ENCODE measurements at places on chromosomes 11 and 22.

GRCh38 chr11:111714522-111714921 is 51.7 kb downstream of the PPP2R1B start:
- DNase-seq: no peak

DNA sequence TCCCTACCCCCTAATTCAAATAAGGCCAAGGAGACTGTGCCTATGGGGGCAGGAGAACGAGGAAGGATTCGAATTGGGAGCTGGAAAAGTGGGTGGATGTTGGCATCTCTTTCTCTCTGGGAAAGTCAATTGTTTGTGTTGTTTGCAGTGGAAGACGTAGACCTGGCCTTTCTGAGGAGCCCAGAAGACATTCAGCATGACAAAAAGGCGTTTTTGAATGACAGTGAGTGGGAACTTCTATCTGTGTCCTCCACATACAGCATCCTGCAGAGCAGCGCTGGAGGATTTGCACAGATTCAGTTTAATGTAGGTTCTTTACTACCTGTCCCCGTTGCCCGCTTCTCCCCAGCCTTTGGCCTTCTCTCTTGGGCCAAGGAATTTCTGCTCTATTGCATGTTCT is 28.2 kb downstream of the HTR3B start:
- no peak for DNase-seq

DNA sequence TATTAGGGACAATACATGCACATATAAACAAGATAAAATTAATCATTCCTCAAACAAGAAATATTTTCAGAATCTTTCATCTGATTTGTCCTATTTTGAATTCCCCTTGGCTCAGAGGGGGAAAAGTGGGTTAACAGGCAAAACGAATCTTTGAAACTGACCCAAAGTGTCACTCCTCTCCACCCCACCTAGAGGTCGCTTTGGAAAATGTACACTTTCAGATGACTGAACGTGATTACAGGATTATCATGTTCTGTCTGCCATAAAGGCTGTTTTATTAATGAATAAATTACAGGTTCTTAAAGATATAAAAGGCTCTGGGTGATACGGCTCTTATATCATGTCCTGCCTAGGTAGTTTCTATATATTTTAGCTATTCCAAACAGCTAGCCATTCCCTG is 1735.0 kb downstream of the LRRC4C start:
- DNase-seq: no peak

- no peak for DNase-seq
Measured at GRCh38 chr11:118212781-118213191, 12.0 kb downstream of the JAML start.

- no peak for DNase-seq
Measured at GRCh38 chr11:1565173-1565903, 6.7 kb downstream of the DUSP8 start.

DNA sequence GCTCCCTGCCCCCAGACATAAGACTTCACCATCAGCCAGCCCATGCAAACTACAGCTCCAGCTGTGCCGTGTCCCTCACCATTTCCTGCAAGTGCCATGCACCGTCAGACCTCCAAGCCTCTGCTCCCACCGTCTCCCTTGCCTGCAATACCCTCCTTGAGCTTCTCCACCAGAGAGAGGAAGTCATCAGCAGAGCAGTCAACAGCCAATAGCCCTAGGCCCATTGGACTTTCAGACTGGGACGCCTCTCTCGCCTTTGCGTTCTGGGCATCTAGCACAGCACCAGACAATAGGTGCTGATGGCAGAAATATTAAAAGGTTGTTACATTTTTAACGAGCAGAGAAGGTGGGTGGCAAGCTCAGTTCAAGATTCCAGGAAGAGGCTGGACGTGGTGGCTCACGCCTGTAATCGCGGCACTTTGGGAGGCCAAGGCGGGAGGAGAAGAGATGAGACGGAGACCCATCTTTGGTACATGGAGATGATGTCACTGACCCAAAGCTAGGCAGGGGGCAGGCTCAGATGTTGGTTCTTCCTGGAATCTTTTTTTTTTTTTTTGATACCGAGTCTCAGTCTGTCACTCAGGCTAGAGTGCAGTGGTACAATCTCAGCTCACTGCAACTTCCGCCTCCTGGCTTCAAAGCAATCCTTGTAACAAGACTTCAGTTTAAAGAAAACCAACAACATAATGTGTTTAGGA is 31.9 kb downstream of the SCGB1A1 start:
- DNase-seq: no peak

DNA sequence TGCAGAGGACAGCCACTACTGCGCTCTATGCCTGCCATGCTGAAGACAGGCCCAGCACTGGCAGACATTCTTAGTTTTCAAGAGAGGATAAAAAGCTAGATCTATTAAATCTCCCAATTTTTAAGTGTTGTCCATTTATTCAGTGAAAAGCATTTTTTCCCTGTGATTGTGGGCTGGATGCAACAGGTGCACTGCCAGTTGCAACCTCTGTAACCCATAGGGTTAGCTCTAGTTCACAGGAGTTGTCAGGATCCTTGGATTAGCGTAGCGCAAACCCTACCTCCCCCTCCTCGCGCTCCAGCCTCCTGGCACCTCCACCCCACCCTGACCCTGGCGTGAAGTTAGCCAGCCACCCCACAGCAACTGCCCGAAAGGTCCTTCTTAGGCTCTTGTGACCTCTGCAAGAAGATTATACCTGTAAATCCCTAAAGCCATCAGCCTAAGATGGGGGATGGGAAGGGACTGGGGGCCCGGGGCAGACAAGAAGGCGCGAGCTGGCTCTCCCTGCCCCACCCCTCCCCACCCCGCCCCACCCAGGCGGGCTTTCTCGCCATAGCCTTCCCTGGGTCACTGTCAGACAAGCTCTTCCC is 30.9 kb downstream of the EIF3F start:
- no peak for DNase-seq

GRCh38 chr11:8285796-8286195 is 22.1 kb upstream of the LMO1 start:
- DNase-seq: no peak

GRCh38 chr11:131375421-131375820 is 5.0 kb downstream of the NTM start:
- DNase-seq: no peak

GRCh38 chr11:1845095-1845429 is 6.3 kb downstream of the TNNI2 start:
- DNase-seq: no peak

GRCh38 chr11:58227956-58228615 is 632 bp downstream of the OR10Q1 start:
- peak; percentile 87 for DNase-seq

- no peak for DNase-seq
Measured at GRCh38 chr11:64366751-64367150, 7.8 kb downstream of the RPS6KA4 start.

GRCh38 chr22:47674600-47674999 is 912.1 kb downstream of the TBC1D22A start:
- DNase-seq: no peak

DNA sequence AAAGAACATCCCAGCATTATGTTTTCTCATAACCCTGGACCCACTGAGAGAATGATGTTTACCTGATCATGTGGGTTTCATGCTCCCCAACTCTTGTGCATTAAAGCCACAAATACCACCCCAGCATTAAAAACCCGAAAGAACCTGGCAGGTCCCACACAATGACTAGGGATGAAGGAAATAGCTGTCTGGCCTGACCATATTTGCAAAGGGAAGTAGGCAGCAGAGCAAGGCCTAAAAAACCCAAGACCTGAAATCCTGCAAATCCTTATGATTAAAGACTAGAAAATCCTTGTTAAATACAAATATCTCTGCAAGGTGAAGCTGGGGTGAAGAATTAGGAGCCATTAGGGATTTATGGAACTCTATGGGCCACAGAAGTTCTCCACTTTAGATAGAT is 23.7 kb downstream of the PAK1 start:
- DNase-seq: no peak

GRCh38 chr11:8018484-8019313 is 31.6 kb downstream of the EIF3F start:
- DNase-seq: no peak

DNA sequence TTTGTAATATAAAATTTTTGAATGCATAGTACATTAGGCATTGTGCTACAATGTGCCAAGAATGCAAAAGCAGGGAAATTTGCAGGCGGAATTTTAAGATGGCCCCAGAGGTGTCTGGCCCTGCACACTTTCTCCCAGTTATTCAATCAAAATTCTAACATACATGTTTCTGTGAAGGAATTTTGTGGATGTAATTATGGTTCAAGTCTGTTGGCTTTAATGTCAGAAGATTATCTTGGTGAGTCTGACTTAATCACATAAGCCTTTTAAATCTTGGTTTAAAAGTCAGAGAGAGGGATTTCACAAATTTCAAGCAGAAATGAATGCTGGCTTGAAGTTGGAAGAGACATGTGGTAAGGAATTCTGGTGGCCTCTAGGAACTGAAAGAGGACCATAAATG is 423.4 kb upstream of the CCDC179 start:
- no peak for DNase-seq

GRCh38 chr11:132650969-132651720 is 881.2 kb downstream of the OPCML start:
- no peak for DNase-seq

GRCh38 chr22:49390954-49391353 is 436.7 kb downstream of the BRD1 start:
- no peak for DNase-seq

DNA sequence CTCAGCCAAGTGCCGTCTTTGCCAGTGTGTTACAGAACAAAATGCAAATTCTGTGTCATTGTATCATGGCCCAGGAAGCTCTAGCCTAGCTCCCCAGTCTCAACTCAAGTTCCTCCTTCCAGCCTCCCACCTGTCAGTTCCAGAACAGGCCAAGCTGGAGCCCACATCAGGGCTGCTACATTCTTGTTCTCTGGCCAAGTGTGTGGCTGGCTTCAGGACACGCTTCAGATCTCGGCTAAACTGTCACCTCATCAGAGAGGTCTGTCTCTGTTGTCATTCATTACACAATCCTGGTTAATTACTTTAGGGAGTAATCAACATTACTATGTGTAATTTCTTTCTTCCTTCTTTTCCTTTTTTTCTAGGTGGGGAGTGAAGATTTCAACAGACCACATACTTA is 347.0 kb upstream of the SYN3 start:
- DNase-seq: no peak

Data from chondrocyte (in vitro differentiated cells).